ENCODE measurements at places on chromosomes 3 and 15.

GRCh38 chr3:51297333-51297732 is 87.8 kb upstream of the MANF start:
- DNase-seq = no peak

DNA sequence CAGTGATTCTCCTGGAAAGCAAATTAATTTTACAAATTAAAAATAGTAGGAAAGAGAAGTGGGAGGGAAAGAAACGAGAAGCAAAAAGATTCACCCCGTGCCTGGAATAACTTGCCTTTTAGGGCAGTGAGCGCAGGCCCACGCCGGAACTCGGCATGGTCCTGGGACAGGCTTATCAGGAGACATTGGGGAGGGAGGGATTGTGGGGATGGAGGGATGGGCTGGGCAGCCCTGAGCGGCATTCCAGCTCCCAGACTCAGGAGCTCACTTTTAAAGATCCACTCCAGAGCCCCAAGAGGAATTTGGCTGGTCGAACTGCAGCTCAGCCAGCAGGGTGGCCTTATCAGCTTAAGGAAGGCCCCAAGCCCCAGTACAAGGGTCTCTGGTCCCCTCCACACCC is 117.9 kb downstream of the ADCY5 start:
- no peak for DNase-seq

DNA sequence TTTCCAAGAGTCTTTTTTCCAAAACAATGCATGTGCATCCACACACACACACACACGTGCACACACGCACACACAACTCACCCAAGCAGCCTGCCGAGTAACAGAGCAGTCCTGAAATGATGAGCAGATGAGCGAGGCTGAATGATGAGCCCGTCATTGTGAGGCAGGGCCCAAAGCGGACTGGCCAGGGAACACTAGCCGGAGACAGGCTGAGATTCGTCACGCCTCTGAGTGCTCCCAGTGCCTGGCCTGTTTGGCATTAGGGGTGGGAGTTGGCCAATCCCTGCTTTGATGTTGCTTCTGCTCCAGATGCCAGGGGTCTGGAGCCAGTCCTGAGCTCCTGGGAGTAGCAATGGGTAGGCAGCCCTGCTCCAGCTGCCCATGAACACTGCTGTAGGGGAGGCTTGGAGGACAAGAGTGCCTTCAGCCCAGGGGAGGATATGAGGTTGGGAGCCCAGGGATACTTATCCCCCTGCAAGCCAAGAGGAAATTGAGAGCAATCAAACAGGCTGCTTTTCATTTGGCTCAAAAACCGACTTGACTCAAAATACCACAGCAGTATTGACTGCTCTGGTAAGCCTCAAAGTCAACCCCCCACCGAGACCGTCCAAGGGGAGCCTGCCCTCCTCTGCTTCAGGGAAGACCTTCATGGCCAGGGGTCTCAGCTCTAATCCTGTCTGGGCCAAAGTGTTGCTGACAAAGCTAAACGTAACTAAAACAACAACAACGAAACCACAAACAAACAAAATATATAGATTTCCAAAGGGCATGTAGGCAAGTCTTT is 22.9 kb downstream of the COLQ start:
- DNase-seq = no peak

- DNase-seq = no peak
Measured at GRCh38 chr3:172750069-172750367, 508 bp upstream of the ECT2 start.

- no peak for DNase-seq
Measured at GRCh38 chr3:186001842-186002241, 64.0 kb upstream of the TRA2B start.

DNA sequence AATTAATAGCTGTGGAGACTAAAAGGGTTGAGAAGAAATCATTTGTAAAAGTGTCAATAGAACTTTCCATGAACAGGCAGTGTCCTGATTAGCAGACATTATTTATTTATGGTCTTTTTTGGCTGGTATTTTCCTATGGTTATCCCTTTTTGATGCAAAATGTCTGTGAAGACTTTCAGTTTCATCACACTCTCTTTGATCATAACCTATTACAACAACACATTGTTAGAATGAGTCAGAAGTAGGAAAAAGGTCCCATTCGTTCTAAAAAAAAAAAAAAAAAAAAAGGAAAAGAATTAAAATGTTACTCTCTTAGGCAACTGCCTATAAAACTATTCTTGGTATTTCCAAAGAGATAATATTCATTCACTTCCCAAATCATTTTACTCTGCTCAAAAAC is 62.1 kb downstream of the SLC49A4 start:
- DNase-seq = no peak

- DNase-seq = peak; percentile 17
Measured at GRCh38 chr3:68972358-68972979, 40.1 kb upstream of the TAFA4 start.

- DNase-seq = no peak
Measured at GRCh38 chr15:47473832-47474231, 243.5 kb upstream of the SEMA6D start.

- DNase-seq = no peak
Measured at GRCh38 chr3:156522673-156523072, 32.2 kb downstream of the SSR3 start.

DNA sequence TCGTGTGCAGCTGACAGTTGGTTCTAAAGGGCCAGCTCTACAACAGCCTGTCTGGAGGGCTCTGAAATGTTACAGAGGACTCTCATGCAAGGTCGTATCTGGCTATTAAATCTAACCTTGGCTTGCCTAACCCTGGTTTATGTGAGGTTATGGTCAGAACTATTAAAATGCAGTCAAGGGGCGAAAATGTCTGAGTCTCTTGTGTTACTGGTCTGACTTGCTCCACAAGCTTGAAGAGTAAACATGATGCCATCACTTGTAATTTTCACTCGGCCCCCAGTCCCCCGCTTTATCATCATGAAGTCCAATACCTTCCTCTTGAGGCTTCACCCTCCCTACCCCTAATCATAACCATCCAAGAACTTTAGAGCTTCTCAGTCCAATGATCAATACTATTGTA is 9.4 kb downstream of the ENTPD3 start:
- no peak for DNase-seq

- DNase-seq = no peak
Measured at GRCh38 chr3:156300929-156301840, 180.8 kb downstream of the KCNAB1 start.

GRCh38 chr3:27049792-27050191 is 319.4 kb downstream of the NEK10 start:
- DNase-seq = no peak

- DNase-seq = no peak
Measured at GRCh38 chr3:12816521-12817342, 20.3 kb downstream of the CAND2 start.

DNA sequence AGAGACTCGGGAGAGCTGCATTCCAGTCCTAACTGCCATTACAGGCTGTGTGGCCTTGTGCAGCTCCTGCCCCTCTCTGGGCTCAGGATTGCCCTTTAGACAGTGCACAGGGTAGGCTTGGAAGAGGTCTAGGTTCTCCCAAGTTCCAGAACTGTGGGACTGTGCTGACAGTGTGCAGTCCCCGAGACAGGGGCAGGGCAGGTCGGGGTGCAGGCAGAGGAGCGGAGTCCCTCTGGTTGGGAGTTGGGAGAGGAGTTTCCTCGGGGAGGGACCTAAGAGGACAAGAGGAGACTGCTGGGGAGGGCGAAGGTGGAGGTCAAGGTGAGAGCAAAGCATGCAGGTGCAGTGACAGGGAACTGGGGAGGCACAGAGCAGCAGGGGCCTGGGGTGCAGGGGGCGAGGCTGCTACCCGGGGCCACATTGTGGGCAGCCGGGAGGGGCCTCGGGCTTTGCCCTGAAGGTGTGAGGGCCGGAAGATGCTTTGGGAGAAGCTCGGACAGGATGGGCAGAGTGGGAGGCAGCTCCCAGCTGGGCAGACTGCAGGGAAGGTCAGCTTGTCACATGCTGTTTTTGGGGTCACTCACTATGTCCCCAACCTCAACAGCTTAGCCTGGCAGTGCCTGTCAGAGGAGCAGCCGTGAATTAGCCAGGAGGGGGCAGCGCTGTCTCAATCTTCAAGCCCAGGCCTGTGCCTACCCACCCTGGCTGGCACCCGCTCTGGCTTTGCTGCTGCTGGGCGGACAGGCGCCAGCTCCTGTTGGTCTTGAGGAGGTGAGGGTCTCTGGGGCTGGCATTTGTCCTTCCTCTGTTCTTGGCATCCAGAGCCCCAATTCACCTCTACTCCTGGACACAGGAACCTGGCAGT is 15.4 kb upstream of the CSPG4 start:
- DNase-seq = peak; percentile 68

GRCh38 chr15:65376767-65377104 is 1.1 kb downstream of the IGDCC3 start:
- no peak for DNase-seq

GRCh38 chr3:110518031-110518430 is 553.6 kb upstream of the NECTIN3 start:
- no peak for DNase-seq

- DNase-seq = peak; percentile 25
Measured at GRCh38 chr15:89776274-89777072, at the start of gene MESP2. Gene MESP2 (plus strand): TSS chr15:89776332. CDS start chr15:89776358, 26 bp downstream.

- DNase-seq = no peak
Measured at GRCh38 chr3:157508461-157508860, 5.2 kb upstream of the VEPH1 start.

- peak; percentile 47 for DNase-seq
Measured at GRCh38 chr3:186589856-186590579, 19.5 kb downstream of the DNAJB11 start.

DNA sequence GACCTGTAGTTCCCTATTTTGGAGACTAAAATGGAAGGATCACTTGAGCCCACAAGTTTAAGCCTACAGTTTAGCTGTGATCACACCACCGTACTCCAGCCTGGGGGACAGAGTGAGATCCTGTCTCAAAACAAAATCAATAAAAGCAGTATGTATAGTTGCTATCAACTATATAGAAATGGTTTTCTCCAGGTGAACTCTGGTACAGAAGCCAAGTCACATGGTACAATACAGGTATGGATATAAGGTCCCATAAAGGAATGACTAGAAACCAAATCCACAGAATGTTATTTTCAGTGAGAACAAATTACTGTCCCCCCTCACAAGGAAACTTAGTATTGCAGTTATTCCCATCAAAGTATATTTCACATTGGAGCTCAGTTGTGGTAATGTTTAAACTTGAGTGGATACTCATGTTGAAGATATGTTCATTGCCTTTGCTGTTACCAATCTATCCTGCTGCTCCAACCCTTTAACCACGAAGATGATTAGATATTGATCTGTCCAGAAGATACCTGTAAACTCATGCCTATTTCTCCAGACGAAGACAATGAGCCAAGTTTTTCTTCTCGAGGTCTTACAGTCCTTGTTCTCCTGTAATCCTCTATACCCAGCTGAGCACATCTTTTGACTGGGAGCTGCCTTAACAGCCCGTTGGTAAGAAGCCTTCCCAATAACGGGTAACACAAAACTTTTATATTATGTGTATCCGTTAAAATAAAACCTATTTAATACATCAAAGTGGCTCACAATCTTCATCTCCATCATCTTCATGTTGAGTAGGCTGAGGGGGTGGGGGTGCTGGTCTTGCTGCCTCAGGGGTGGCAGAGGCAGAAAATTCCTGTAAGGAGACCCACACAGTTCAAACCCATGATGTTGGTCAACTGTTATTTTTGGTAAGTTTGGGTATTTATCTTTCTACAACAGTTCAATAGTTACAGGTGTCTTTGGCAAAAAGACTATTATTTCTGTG is 24.6 kb downstream of the TRA2B start:
- no peak for DNase-seq

- DNase-seq = no peak
Measured at GRCh38 chr3:96750094-96750767, 64.2 kb upstream of the EPHA6 start.

DNA sequence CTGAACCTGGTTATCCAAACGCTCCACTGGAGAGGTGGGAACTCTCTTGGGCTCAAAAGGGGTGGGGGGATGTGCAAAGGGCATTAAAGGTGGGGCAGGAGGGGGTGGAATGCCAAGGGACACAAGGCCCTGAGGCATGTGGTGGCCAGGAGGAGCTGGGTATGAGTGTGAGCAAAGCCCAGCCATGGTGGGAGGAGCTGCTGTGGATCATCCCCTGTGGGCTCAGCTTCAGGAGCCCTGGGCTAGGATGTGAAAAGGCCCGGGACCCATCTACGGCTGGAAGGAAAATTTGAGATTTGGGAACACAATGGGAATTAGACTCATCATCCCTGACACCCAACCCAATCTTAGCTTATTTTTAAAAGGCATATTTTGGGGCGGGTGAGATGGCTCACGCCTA is 33.3 kb downstream of the MGLL start:
- no peak for DNase-seq

GRCh38 chr15:51917493-51917892 is 54.1 kb downstream of the LEO1 start:
- no peak for DNase-seq

DNA sequence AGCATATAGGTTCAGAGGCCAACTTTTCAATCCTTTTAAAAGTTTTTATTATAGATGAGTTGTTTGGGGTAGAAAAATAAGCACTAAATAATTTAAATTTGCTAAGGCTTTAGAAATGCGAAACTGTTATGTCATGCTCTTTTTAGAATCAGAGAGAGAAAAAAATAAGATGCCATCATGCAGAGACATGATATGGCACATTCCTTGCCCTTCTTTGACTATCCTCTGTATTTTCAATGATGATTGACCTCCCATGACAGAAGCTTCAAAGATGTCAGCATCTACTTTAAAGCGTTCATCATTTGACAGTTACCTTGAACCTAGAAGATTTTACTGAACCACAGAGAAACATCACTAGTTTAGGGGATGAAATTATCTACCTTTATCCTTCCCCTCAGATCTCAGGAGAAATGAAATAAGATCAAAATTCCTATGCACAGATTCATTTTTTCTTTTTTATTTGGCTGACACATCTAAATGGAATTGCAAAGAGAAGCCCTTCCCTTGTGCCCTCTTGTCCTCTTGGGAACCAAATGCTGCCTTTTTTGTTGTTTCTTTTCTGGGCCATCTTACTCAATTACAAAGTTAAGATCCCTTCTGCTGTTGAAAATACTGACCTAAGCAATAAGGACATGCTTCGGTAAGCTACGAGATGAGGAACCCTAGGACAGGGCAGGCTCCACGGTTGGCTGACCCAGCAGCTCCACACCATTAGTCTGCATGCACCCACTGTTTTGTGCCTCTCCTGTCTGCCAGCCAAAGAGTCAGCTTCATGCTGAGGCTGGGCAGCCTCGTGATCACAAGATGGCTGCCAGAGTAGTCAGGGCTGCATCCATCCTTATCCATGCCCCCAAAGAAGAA is 289.7 kb upstream of the TPM1 start:
- no peak for DNase-seq

GRCh38 chr3:138381413-138381901 is 33.1 kb downstream of the MRAS start:
- no peak for DNase-seq

GRCh38 chr3:127984241-127984975 is 67.8 kb upstream of the SEC61A1 start:
- DNase-seq = no peak

- no peak for DNase-seq
Measured at GRCh38 chr3:155991847-155992246, 121.4 kb downstream of the GMPS start.

- peak; percentile 56 for DNase-seq
Measured at GRCh38 chr15:60389261-60390077, 8.3 kb downstream of the ANXA2 start.

GRCh38 chr15:65336493-65337435 is 32.3 kb downstream of the RNU5B-1 start:
- DNase-seq = no peak

GRCh38 chr3:53649816-53650215 is 155.4 kb downstream of the CACNA1D start:
- DNase-seq = no peak

GRCh38 chr3:77885381-77885780 is 845.5 kb downstream of the ROBO2 start:
- DNase-seq = no peak

GRCh38 chr15:97966924-97967620 is 6.6 kb downstream of the ARRDC4 start:
- DNase-seq = no peak

Data from CD4-positive, alpha-beta T cell treated with Interleukin-15 for 4 hours (primary cell).